Activated CD8-positive, alpha-beta T cell treated with anti-CD3 and anti-CD28 coated beads for 36 hours (primary cell): ENCODE measurements at places on chromosomes 2 and 18. TPM values are rescaled to one million over a fixed set of nuclear protein-coding genes. Genes with fewer than 3 reads are reported as not detected.

- no peak for DNase-seq
Observed at GRCh38 chr2:172287605-172288315, 139.6 kb upstream of the ITGA6 start.

GRCh38 chr2:233012301-233012971 is 620 bp downstream of the NGEF start:
- DNase-seq: no peak

- no peak for DNase-seq
Observed at GRCh38 chr2:14552286-14552685, 80.2 kb upstream of the LRATD1 start.

GRCh38 chr2:48600204-48600813 is 17.3 kb upstream of the GTF2A1L start:
- DNase-seq: no peak

SLC5A7 gene
- not detected for total RNA-seq

GRCh38 chr2:207073412-207073800 is 92.3 kb downstream of the KLF7 start:
- no peak for DNase-seq

TRABD2A gene
- total RNA-seq: 56.3 TPM

GRCh38 chr2:74587664-74588277 is 33.3 kb downstream of the DOK1 start:
- peak; percentile 79 for DNase-seq

AKAIN1 gene
- total RNA-seq: not detected

- DNase-seq: no peak
Observed at GRCh38 chr2:96811917-96812316, 4.2 kb upstream of the CNNM3 start.

DNA sequence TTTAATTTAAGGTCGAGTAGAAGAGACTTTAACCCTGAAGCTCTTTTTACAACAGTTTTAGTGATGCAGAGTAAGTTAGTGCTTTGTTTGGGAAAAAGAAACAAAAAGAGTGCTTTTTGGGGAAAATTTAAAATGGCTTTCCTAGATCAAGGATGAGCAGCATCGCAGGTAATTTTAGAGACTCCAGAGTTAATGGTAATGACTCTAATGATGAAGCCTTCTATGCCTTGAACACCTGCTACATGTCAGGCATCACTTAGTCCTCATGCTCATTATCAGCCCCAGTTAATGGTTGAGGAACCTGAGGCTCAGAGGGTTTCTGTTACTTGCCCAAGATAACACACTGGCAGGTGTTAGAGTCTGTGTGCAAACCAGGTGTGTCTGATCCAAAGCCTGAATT is 167.8 kb downstream of the ACOXL start:
- DNase-seq: no peak

DNA sequence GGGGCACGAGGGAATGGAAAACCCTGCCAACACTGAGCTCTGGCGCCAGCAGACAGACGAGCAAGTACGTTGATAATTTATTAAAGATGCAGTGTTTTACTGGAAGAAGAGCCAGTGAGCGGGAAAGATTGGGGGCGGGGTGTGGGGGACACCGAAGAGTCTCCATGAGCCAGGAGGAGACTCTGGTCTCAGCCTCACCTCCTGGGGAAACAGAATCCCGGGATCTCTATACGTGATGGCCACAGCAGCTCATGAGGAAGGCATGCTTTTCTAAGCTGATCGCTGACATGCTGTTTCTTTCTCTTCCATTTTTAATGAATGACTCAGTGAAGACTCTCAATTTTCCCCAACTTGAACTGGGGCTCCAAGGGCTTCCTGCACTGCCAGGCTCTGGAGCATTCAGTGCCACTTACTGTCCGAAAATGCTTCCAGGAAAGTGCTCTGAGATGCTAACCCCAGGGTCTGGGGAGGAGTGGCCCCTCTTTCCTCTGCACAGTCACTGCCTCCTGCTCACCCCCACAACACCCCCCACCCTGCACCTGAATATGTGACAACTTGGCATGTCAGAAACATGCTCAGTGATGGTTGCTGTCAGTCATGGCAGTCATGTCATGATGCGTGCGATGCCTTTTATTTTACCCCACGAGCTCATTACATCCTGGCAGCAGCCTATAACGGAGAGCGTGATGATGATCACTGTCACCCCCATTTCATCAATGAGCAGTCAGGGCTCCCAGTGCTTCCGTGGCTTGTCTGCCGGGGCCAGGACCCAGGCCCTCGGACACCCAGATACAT is 164.2 kb upstream of the CAPN13 start:
- DNase-seq: no peak

ASB3 gene
- 22.9 TPM for total RNA-seq

UPP2 gene
- not detected for total RNA-seq

DNA sequence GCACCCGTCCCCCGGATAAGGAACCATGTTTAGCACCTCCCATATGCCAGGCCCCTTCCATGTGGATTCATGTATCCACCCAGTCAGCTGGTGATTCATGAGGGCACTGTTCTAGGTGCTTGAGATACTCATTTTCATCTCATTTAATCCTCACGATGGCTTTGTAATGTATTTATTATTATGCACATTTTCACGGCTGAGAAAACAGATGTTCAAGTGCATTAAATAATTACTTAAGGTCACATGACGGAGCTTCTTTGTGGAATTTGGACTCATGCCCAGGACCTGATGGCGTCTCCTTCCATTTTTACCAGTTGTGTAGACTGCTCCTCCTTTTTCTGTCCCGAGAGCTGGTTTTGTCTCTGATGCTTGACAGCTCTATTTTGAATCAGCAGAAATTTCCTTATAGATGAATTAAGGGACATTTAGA is 72.2 kb upstream of the RBM44 start:
- no peak for DNase-seq

PID1 gene
- not detected for total RNA-seq

UGT1A7 gene
- total RNA-seq: not detected

TUBA3D gene
- total RNA-seq: not detected

DNA sequence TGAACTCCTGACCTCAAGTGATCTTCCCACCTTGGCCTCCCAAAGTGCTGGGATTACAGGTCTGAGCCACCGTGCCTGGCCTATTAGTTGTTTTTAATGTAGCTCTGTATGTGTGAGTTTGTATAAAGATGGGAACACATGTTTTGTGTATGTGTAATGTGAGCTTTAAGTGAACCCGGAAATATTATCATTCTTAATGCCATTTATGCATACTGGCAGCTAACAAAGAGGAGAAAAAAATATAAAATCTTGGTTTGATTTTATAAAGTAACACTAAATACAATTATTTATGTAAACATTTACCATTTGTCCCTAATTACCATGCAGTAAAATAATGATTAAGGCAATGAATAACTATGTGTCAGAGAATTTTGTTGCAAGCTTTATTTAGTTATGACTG is 9.1 kb upstream of the CKAP2L start:
- no peak for DNase-seq

PKDCC gene
- not detected for total RNA-seq

GRCh38 chr2:156541229-156541628 is 105.0 kb downstream of the GPD2 start:
- no peak for DNase-seq

DNA sequence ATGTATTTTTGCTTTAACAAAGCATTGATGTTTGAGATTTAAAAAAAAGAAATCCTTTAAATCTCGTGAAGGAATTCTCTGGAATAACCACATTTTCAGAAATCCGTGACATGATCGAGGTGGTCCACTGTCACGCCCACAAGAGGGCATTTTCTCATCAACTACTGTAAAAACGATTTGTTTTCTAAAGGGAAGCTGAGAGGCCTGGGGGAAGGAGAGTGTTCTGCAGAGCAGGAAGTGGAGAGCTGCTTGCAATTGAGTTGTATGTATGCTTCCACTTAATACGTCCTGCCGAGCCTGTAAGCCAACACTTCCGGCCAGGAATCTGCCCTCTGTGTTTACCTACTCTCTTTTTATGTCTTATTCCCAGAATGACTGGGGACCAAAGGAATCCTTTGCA is 19.4 kb downstream of the KLHL29 start:
- DNase-seq: peak; percentile 25

SERPINB12 gene
- not detected for total RNA-seq

GRCh38 chr18:9103376-9103873 is 926 bp downstream of the NDUFV2 start:
- no peak for DNase-seq

DNA sequence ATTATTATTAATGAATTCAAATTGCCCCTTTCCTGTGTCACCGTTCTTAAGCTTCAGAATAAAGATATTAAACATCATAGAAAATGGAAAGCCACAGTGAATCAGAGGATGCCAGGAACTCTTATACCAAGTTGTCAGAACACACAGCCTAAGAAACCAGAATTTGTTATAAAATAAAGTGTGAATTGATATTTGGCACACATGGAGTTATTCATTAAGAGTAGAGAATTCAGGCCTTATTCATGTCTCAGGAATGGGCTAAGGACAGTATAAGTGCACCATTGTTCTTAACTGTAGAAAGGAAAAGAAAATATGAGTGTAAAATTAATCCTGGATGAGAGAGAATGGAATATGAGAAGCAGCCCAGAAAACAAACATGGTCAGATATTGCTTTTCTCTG is 86.7 kb upstream of the ATP8B1 start:
- DNase-seq: no peak

CELF4 gene
- total RNA-seq: not detected

DNA sequence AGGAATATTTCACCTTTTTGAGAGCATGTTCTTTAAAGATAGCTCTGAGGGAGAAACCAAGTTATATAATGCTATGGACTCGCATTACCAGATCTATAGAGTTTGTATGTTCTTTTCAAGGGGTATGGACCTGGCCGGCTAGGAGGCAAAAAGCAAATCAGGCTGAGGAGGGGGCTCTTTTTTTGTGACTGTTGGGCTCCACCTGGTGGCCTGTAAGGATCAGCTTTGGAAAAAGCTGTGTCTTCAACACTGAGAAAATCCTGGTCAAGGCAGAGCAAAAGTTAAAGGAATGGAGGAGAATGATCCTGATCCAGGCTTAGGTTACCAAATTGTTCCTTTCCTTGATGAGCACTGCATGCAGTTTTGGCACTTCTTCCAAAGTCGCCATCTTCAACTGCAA is 180.5 kb downstream of the DIS3L2 start:
- peak; percentile 69 for DNase-seq

RBM44 gene
- 0.87 TPM for total RNA-seq

DNA sequence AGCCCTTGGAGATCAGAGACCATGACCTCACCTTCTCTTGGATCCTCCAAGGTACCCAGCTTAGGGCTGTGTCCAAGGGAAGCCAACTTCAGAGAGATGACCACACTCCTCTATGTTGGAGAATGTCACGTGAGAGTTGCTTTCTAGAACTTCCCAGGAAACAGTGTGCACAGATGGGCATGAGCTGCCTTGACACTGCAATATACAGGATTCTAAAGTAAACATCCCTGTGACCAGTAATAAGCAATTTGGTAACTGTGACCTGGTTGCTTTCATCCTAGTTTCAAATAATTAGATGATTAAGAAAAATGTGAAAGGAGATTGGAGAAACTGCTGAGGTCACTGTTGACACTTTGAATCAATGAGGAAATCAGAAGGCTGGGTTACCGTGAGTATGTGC is 181.1 kb upstream of the EPAS1 start:
- DNase-seq: no peak

GRCh38 chr18:76827205-76828200 is 5.1 kb downstream of the ZNF236 start:
- DNase-seq: peak; percentile 43

- DNase-seq: no peak
Observed at GRCh38 chr18:70501358-70501757, 212.5 kb downstream of the SOCS6 start.

DNA sequence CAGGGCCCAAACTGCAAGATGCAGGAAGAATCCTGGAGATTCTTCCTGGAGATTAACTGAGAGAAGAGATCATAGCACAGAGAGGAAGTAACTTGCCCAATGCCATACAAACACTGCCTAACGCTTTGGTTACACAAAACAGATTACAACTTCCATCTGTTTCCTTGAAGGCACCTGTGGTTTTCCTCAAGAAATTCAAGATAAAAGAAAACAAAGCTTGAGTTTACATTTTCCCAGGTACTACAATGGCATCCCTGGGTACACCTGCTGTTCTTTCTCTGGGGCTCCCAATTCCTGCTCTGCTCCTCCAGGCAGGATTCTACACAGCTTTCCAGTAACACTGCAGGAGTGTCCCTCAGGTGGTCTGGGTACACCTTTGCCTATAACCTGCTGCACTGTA is 781.9 kb upstream of the ID2 start:
- DNase-seq: no peak

DNA sequence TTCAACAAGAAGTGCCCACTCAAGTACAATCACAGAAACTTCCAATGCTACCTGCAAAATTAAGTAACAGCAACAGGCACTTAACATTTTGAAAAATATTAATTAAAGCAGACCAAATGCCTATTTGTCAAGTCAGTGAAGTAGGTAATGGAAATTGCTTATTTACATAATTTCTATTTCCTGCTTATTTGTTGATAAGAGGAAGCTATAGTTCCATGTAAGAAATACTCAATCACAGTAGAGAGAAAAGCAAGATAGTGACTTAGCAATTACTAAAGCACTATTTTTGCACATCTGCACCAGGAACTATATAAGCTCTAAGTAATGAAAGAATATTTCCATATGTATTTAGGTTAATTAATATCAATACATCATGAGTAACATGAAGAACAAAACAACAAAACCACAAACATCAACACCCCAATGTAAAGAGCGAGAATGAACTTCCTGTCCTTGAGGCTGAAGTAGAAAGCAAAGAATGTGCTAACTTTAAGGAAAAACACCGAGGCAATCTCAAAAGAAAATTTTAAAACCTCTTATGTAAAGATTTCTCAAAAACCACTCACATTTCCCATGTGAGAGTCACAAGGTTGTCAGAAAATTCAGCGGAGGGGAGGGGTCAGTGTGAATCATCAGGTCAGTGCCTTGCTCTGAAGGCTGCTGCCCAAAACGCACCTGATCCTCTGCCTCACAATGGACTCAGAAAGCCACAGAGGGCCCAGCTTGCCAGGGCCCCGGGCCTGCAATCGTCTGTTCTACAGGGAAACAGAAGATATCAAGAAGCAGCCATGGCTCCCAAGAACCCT is 12.5 kb downstream of the NPC1 start:
- DNase-seq: peak; percentile 63

UGT1A6 gene
- total RNA-seq: not detected

DNA sequence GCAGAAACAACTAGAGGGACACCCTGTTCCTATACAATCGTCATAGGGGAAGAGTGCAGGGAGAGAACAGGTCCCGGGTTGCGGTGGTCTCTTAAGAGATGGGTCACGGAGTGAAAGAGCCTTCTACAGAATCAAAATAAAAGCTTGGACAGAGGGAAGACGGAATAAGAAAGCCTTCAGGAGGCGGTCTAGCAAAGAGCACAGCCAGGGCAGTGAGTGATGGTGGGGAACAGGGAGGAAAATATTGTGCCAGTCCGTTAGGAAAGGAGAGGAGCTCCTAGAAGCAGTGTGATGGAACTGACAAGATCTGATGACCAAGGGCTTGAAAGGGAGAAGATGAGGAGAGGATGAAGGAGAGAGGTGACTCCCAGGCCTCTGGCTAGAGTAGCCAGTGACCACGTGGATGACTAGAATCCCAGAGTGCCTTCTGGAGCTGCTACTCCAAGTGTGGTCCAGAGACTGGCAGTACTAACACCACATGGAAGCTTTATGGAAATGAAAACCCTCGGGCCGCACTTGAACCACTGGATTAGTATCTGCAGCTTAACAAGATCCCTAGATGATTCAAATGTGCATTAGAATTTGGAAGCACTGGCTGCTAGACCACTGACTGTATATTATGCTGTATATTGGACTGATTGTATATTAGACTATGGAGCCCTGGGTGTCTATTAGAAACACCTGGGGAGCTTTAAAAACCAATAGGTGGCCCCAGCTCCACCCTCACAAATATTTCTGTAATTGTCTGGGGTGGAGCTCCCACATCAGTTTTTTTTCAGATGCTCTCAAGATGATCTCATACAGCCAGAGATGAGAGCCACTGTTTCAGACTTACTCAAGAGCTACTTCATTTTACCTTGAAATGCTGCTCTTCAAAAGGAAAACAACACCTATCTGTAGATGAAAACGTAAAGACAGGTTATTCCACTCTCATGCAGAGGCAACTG is 1.1 kb upstream of the EVA1A start:
- no peak for DNase-seq
